ENCODE measurements at places on chromosomes 3 and 15.

- no peak for DNase-seq
Observed at GRCh38 chr15:93820566-93820965, 410.8 kb upstream of the MCTP2 start.

GRCh38 chr3:159861369-159861987, 127.2 kb upstream of the IL12A start:
- DNase-seq: no peak

- DNase-seq: no peak
Observed at GRCh38 chr3:1423566-1424089, 330.8 kb downstream of the CNTN6 start.

GRCh38 chr15:67927501-67928168, 87.8 kb upstream of the RNU6-1 start:
- DNase-seq: no peak

DNA sequence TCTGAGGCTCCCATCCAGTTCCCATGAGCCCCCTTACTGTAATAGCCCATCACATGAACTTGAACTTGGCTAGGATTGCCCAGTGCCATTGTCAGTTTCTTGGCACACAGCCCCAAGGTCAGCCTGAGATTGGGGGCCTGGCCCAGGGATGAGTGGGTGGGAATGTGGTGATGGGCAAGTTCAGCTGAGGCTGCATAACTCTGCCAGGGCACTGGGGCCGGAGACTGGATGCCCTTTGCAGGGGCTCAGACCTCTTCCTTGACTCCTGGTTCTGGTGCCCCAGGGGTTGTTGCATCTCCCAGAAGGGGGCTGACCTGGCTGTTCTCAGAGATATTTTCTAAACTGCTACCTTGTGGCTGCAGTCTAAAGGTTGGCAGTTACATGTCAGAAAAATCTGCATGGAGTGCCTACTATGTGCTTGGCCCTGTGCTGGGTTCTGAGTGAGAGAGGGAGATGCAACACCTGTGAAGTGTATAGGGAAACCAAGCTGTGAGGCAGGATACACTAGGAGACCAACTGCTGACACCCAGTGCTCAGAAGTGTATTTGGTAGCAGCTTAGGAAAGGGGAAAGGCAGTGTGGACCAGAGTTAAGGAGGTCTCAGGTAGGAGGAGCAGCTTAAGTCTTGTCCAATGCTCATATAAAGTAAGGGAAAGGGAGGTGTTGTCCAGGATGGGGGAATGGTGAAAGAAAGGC, 74.8 kb upstream of the PRR23C start:
- DNase-seq: no peak

DNA sequence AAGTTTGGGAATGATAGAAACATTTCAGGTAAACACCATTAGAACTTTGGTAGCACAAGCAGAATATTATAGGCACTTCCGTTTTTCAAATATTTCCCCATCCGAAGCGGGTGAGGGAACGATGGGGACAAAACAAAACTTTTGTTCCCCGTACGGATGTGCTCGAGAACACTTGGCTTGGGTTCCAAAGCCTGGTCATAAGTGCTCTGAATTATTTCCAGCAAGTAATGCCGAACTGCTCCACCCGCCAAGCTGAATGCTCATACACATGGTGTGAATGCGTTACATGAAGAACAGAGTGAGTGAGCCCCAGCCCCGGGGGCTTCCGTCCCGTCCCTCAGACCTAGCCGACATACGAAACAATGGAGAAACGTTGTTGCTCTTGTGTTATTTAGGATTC, 438.2 kb upstream of the ARRDC4 start:
- no peak for DNase-seq

DNA sequence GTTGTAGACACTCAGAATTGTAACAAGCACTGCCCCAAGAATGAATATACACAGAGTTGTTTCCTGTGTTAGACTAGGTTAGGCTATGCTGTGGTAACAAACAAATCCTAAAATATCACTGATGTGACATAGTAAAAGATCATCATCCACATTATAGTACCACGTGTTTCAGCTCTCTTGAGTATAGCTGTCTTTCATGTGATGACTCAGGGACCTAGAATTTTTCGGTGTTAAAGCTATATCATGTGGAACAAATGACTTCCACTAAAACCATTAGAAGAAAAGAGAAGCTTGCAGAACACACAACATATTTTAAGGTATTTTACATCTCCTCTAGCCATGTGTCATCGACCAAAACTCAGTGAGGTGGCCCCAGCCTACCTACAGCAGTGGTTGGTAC, 307.9 kb upstream of the RBMS3 start:
- DNase-seq: no peak

- DNase-seq: no peak
Observed at GRCh38 chr3:37032961-37033360, 39.6 kb downstream of the MLH1 start.

DNA sequence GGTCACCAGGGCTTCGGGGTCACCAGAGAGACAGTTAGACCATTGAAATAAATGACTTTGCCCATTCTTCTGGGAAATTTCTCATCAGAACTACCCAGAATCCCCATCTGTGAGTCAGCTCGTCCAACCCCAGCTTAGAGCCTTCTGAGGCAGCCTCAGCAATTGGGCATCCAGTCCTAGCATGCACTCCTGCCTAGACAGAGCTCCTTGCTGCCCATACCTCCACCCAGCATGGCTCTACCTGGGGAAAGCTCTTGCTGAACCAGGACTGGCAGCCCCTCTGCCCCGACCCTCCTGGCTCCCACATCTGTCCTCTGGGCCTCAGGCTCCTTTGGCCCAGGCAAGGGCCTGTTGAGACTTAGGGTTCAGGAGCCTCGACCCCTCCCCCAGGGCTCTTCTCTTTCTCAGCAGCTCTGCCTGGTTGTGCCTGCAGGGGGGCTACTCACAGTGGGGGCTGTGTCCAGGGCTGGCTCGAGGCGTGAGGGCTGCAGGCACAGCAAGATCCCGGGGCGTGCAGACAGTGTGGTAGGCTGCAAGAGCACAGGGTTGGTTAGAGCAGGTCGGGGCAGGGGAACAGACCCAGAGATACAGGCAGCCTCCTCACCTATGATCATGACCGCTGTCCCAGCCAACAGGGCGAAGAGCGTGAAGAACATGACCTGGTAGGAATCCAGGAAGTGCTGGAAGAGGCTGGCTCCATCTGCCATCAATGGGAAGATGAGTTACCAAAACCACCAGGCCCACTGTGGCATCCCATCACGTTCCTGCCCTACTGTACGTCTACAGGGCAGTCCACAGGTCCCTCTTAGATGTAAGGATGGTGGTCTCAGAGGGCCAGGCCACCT, 101.3 kb downstream of the NUP210 start:
- DNase-seq: no peak

DNA sequence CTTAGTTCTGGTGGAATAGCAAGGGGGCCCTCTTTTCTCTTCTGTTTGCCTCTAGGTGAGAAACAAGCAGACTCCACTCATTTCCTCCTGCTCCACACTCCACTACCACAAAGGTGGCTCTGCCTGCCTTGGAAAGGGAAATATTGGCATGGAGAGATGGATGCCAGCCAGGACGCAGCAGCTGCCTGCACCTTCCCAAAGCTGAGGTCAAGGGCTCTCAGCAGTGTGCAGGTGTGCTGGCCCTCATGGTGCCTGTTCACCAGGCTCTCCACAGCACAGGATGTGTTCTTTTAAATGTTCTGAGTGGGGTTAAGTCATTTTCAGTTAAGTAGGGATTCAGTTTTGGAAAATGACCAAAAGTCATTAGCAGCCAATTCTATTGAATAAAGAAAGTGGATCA, 211.2 kb upstream of the STRIT1 start:
- no peak for DNase-seq

- DNase-seq: no peak
Observed at GRCh38 chr3:156551746-156552145, 3.2 kb downstream of the SSR3 start.

- DNase-seq: no peak
Observed at GRCh38 chr15:99568625-99569352, 3.0 kb downstream of the MEF2A start.

DNA sequence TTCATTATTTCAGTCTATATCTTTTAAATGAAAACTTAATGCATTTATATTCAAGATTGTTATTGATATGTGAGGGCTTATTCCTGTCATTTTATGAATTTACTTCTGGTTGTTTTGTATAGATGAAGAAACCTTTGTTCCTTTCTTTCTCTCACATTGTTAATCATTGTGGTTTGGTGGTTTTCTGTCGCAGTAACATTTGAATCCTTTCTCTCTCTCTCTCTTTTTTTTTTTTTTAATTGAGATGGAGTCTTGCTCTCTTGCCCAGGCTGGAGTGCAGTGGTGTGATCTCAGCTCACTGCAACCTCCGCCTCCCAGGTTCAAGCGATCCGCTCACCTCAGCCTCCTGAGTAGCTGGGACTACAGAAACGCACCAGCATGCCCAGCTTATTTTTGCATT, 22.1 kb downstream of the AGBL1 start:
- DNase-seq: no peak

DNA sequence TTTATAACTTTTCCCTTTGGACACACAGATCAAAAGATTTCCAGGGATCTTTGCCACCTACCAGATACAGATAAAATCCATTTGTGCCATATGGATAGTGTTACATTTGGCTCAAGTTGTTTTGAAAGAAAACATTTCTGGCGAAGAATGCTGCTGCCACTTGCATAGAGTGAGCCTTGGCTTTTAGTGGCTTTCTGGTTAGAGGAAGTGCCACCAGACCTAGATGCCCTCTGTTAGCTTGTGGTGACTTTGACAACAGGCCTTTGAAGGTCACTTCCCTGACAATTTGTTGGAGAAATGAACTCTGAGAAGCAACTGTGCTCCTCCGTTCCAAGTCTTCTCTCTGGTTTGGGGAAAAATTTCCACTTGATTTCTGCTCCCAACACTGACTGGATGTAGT, 158.0 kb downstream of the CHST2 start:
- no peak for DNase-seq

GRCh38 chr3:136862617-136863322, 762 bp downstream of the NCK1 start:
- peak; percentile 46 for DNase-seq

- DNase-seq: no peak
Observed at GRCh38 chr3:30538791-30539190, 67.6 kb upstream of the TGFBR2 start.

DNA sequence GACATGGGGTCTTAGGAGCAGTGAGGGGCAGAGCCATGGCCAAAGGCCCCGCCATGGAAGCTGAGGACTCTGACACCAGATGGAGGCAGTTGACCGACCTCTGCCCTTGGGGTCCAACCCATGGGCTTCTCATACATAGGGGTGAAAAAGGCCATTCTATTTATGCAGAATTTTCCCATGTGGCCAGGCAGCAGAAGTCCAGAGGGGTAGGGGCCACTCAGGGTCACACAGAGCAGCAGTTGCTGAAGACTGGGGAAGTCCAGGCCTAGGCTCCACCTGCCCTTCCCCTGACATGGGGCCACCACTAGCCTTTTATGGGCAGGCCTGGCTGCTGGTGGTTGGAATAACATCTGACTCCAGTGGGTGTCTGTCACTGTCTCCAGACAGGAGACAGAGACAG, 6.4 kb downstream of the PRSS50 start:
- DNase-seq: no peak

DNA sequence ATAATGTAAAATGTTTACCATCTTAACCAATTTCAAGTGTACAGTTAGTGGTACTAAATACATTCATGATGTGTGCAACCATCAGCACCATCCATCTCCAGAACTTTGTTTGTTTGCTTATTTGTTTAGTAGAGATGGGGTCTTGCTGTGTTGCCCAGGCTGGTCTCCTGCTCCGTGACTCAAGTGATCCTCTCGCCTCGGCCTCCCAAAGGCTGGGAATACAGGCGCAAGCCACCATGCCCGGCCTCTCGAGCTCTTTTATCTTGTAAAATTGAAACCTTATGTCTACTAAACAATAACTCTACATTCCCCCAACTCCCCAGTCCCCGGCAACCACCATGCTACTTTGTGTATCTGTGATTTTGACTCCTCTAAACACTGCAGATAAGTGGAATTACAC, 31.9 kb downstream of the FBXO45 start:
- no peak for DNase-seq

GRCh38 chr3:40718209-40718608, 193.4 kb downstream of the ZNF621 start:
- no peak for DNase-seq

- no peak for DNase-seq
Observed at GRCh38 chr15:75420698-75421097, 30.8 kb downstream of the SIN3A start.

DNA sequence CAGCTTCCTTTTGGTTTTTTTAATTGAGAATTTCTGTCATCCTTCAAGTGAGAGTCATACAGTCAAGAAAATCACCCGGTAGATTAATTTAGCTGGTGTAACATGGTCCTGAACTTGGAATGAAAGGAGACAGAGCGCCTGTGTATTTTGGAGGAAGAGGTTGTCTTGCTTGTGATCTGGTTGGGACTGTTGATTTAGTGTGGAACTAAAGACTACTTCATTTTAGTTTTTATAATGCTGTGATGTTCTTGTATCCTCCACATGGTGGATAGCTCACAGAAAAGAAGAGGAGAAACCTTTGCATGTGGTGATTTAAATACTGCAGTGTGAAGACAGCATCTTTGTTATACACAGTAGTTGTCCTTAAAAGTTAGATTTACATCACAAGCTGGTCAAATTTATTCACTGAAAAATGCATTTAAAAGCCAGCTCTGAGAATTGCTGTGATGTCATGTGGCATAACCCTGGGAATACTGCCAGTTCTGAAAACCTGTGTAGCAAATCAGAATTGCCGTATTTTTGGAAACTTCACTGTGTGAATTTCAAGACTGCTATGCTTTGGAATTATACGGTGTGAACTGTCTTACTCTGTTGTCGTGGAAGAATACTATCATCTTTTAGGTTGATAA, 268.5 kb downstream of the PTPRG start:
- no peak for DNase-seq

GRCh38 chr15:101280007-101280406, 2.7 kb upstream of the SELENOS start:
- DNase-seq: no peak

GRCh38 chr15:27884726-27885125, 214.4 kb downstream of the OCA2 start:
- no peak for DNase-seq

- no peak for DNase-seq
Observed at GRCh38 chr3:172543419-172543818, 20.2 kb upstream of the TNFSF10 start.

- DNase-seq: no peak
Observed at GRCh38 chr15:70459312-70459711, 304.0 kb downstream of the UACA start.

GRCh38 chr3:153399636-153400035, 237.6 kb downstream of the RAP2B start:
- DNase-seq: no peak

GRCh38 chr15:96448923-96449322, 118.4 kb downstream of the NR2F2 start:
- no peak for DNase-seq

DNA sequence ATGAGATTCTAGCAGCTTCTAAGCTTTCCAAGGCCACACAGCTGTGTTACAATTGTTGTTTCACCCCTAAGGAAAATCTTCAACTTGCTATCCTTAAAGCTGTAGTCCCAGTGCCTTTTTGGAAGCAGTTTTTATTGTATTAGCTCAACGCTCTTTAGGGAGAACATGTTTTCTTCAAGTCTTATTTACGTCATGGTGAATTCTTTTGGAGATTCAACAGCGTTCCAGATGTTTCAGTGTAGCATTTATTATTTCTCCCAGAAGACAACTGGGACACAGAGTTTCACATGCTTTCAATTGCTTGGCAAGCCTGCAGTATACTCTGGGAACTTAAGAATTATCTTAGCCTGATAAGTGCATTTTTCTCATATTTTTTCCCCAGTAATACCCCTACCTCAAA, 888.3 kb downstream of the PLOD2 start:
- DNase-seq: no peak

- no peak for DNase-seq
Observed at GRCh38 chr3:171219258-171219657, 192.7 kb upstream of the SLC2A2 start.
